NCI-H2081 (cell line): ENCODE measurements at places on chromosomes 11 and 22.
A peak's percentile ranks its signal among the peaks of the same experiment; 100 is the strongest.

- DNase-seq, result no peak
These were observed 182.3 kb downstream of the TENM4 start for GRCh38 chr11:79258576-79258975.

- DNase-seq, result no peak
These were observed 30.4 kb downstream of the TPBGL start for GRCh38 chr11:75270896-75271418.

DNA sequence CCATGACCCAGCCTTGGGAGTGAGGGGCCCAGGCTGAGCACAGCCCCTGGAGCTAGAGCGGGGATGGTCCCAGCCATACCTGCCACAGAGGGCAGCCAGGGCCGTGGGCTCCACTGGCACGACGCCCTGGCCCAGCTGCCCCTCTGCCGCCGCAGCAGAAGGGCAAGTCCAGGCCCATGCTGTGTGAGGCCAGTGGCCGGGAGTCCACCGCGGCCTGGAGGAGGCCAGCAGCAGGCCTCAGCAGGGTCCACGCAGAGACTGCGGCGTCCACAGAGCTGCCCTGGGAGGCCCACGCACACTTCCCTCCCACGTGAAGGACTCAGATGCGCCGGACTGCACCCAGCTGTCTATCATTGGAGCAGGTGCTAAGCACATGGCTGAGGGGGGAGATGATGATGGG is 23.5 kb downstream of the MOB2 start:
- no peak for DNase-seq

DNA sequence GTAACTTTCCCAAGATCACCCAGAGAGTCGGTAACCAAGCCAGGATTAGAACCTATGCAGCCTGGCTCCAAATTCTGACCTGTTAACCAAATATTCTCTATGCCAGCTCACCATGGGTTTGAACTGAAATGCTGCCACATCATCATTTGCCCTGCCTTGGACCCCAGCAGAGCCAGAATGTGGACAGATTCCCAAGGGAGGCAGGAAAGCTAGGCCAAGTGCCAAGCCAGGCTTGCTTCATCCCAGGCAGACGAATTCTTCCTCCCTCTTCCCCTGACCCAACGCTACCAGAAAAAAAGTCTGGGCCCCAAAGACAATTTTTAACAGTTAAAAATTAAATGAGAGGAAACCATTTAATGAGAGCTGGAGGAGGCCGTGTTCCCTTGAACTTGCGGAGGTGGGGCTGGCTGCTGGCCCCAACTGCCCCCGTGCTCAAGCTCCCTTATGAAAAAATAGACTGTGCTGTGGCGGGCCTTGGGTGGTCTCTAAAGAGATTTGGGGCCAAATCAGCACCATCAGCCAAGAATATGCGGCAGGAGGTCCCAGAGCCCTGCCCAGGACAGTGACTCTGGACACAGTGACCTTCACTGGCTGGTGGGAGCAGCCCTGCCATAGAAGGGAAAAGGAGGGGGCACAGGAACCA is 184.1 kb upstream of the SYT13 start:
- no peak for DNase-seq

DNA sequence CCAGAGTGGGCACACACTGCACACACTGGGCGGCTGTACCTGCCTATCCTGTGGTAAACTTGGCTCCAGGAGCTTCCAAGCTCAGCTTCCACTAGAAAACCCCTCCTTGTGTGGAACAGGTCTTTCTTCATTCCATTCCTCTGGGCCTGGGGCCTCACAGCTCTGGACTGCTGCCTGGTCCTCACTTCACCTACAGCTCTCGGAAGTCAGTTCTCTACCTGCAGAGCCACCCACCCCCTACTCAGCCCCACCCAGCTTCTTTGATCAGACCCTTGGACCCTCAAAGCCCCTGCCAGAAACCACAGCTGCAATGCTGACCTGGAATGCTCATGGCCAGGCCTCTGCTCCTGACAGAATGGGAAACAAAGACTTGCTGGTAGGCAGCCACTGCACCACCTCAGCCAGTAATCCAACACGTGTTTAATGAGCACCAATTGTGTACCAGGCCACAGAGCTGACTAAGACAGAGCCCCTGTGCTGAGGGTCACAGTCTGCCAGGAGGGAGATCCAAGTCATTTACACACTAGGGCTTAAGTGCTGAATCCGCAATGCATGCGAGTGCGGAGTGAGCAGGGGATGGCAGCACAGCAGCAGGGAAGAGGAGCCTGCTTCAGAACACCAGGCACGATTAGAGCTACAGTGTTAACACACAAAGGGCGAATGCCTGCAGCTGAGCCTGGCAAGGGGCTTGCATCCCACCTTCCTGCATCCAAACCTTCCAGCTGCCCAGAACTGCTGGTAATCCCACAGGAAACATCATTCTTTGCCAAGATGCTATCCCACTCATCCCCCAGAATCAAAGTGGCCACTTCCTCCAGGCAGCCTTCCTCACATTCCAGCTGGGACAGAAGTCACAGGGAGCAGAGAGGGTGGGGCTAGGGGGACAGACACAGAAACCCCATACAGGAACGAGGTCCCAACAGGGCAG is 4.6 kb downstream of the GNB1L start:
- no peak for DNase-seq

DNA sequence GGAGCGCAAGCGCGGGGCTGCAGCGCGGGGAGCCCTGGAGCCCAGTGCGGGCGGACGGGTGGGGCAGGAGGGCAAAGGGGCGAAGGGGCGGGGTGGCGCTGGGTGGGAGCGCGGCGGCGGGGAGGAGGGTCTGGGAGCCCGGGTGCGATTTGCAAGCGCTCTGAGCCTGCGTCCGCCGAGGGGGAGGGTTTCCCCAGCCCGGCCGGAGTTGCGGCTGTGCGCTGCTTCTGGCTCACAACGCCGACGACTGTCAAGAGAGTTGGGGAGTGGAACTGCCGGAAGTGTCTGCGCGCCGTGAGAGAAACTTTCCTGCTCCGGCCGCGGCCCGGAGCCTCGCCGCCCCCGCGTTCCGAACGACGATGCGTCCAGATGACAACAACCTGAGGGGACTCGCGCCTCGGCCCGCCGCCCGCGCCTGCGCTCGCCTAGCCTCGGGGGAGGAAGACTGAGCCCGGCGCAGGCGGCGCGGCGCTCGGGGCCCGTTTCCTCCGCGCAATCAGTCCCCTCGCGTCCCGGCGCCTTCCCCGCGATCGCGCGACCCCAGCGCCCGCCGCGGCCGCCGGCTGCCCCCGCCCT is at the start of gene ARHGAP42:
Gene ARHGAP42, plus strand, starts transcription at position 235 of the 576 bp plus-strand sequence. CDS start 391 bp downstream, outside the sequence.
- peak; percentile 33 for DNase-seq

DNA sequence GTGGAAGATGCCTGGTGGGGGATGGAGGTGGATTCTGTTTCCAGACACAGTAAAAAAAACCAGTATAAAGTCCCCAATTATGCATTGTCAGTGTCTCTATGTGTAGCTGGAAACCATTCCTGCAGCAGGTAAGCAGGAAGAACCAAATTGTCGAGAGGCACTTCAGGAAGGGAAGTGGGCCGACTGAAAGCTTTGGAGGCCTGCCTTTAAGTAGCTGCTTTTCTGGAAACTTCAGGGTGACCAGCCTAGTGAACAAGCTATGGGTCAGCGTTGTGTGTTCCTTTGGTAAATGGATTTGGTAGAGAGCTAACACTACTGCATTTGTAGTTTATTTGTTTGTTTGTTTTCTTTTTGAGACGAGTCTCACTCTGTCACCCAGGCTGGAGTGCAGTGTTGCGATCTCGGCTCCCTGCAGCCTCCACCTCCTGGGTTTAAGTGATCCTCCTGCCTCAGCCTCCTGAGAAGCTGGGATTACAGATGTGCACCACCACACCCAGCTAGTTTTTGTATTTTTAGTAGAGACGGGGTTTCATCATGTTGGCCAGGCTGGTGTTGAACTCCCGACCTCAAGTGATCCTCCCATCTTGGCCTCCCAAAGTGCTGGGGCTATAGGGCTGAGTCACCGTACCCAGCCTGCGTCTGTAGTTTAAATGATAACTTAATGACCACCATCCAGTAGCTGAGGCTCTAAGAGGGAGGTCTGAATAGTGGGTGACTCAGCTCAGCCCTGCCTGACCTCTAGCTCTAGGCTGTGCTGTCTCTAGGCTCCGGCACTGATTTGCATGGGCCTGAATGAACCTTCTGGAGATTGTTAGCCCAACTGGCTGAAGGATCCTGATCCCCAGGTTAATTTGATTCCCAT is 12.8 kb downstream of the PTPRJ start:
- no peak for DNase-seq

DNA sequence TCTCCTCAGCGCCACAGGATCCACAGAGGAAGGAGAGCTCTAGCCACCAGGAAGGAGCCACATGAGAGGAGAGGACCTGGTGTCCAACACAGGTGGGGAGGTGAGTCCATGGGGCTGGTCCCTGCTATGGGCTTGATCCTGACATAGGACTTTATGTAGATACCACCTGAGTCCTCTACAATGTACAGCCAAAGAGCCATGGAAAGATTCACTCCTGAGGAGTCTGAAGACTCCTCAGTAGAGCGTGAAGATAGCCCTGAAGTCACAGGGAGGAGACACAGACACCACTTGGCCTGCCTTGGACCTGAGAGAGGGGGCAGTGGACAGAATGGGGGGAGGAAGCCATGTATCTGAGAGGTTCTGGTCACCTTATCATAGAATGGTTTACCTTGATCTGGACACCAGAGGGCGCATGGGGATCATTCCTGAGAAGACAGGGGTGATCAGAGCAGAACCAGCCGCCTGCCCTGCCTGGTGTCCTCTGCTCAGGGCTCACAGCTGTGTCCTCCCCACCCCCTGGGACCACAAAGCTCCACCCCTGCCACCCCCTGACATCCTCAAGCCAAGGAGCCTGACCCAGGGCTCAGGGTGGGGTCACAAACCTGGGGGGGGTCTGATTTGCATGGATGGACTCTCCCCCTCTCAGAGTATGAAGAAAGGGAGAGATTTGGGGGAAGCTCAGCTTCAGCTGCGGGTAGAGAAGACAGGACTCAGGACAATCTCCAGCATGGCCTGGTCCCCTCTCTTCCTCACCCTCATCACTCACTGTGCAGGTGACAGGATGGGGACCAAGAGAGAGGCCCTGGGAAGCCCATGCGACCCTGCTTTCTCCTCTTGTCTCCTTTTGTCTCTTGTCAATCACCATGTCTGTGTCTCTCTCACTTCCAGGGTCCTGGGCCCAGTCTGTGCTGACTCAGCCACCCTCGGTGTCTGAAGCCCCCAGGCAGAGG is 77.0 kb downstream of the ZNF280B start:
- DNase-seq, result peak; percentile 7
